Stimulated activated CD4-positive, alpha-beta T cell treated with anti-CD3 and anti-CD28 coated beads, Interleukin-12 subunit alpha, Interleukin-12 subunit beta, amount 100 ng/mL, for 48 hours (primary cell): ENCODE measurements at places on chromosomes 5 and 9.

- no peak for DNase-seq
These were observed 36.5 kb upstream of the RAD23B start for GRCh38 chr9:107246259-107247254.

DNA sequence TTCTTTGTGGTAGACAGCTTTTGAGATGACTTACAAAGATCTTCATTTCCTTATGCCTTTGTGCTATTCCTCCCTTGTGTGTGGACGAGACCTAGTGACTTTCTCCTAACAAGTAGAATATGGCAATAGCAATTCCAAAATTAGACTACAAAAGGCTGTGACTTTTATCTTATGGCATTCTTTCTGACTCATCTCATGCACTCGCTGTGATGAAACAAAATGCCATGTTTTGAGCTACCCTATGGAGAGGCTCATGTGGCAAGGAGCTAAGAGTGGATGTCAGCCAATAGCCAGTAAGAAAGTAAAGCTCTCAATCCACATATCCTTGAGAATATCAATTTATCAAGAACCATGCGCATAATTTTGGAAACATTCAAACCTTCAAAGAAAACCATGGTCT, 380.5 kb upstream of the SMC2 start:
- no peak for DNase-seq

DNA sequence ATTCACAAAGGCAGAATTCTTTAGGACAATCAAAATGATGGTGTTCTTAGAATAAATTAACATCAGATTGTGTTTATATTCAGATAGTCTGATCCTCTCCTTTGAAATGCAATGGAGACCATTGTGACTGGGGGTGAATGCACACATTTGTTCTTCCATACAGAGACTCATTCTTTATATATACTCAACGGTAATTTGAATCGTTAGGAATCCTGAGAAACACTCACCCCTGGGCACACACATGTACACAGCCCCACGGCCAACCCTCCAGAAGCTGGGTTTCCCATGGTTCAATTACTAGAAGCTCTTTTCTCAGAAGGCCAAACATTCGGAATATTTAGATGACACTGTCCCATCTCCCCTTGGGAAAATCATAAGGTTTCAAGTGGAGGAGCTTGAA, 57.5 kb upstream of the EPB41L4B start:
- DNase-seq: no peak

- no peak for DNase-seq
These were observed 195.8 kb upstream of the FBXL7 start for GRCh38 chr5:15304066-15304731.

DNA sequence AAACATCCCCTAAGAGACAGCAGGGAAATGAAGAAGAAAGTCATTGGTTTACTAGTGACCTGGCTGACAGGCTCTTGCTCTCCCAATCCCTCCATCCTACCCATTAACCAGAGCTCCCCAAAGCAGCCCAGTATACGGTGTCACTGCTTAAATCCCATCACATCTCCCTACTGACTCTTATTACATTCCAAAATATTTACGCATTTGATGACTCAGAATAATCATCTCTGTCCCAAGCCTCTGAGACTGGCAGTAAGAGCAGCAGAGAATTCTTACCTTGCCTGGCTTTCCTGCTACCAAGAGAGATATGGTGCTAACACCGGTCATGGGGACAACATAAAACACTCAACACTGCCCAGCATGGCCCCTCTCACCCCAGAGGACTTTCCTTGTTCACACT, 20.2 kb upstream of the WHRN start:
- no peak for DNase-seq

GRCh38 chr5:122391621-122392020, 79.6 kb downstream of the SNCAIP start:
- DNase-seq: no peak

GRCh38 chr5:31853398-31854135, 214.6 kb downstream of the PDZD2 start:
- no peak for DNase-seq
